ENCODE measurements at places on chromosomes 11 and 22. TPM values are rescaled to one million over a fixed set of nuclear protein-coding genes. Genes with fewer than 3 reads are reported as not detected.

GRCh38 chr11:77401486-77402217, 72.2 kb downstream of the PAK1 start:
- peaks cover 38% of the 10 kb centered on the region for H3K4me1 ChIP-seq
- H3K36me3 ChIP-seq, result peaks cover 9% of the 10 kb centered on the region
- H3K27ac ChIP-seq, result peak overlapping the region; percentile 93
- H3K27me3 ChIP-seq, result no peaks in the 10 kb centered on the region

DNA sequence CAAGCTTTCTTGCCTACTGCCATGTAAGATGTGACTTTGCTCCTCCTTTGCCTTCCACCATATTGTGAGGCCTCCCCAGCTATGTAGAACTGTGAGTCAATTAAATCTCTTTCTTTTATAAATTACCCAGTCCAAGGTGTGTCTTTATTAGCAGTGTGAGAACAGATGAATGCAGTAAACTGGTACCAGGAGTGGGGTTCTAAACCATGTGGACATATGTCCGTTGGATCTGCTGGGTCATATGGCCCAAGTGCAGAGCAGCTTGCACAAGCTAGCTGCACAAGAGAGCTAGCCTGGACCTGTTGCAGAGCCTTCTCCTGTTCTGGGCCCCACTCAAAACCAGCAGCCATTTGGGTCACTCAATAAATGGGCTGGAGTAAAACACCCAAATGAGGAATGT, 177.1 kb downstream of the HIPK3 start:
- H3K27me3 ChIP-seq, result peaks cover 3% of the 10 kb centered on the region
- DNase-seq, result no peak
- no peak overlapping the region for H3K27ac ChIP-seq
- H3K4me1 ChIP-seq, result no peaks in the 10 kb centered on the region
- no peak overlapping the region for H3K4me3 ChIP-seq
- H3K36me3 ChIP-seq, result peaks cover 27% of the 10 kb centered on the region

DNA sequence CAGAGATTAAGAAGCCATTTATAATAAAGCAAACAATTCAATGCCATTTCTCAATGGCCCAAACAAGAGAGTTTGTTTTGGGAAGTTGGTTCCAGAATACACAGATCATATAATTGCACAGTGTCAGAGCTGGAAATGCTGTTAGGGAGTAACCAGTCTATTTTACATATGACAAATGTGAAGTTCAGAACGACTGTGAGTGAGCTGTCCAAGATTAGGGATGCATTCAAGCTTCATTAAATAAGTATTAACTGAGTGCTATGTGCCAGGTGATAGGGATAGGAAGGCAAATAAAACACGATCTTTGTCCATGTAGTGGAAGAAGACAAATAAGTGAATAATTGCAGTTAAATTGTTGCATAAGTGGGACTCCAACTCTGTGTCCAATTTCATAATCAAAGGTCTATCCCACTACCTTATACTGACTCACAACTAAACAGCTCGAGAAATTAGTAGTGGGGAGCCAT, 33.1 kb upstream of the PICALM start:
- H3K27ac ChIP-seq, result no peak overlapping the region
- H3K4me3 ChIP-seq, result no peak overlapping the region
- H3K4me1 ChIP-seq, result no peaks in the 10 kb centered on the region
- H3K36me3 ChIP-seq, result no peaks in the 10 kb centered on the region
- H3K27me3 ChIP-seq, result no peaks in the 10 kb centered on the region

- H3K4me3 ChIP-seq, result no peak overlapping the region
- H3K27me3 ChIP-seq, result no peaks in the 10 kb centered on the region
- H3K27ac ChIP-seq, result no peak overlapping the region
- no peaks in the 10 kb centered on the region for H3K36me3 ChIP-seq
- no peak for DNase-seq
- peaks cover 12% of the 10 kb centered on the region for H3K4me1 ChIP-seq
These were observed 207.5 kb downstream of the ETS1 start for GRCh38 chr11:128379587-128380580.

DNA sequence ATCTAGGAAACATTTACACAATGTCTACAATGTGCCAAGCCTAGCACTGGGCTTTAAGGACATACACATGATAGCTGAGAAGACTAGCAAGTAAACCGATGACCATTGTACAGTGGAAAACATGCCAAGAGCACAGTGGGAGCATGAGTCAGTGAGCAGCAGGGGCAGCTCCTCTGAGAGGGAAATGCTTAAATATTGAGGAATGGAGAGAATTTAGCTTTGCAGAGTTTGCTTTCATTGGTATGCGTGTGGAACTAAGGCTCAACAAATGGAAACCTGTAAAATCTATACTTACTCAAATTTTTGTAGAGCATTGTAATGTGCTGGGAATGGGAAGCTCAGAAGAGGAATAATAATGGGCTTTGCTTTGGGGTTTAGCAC, 282.3 kb downstream of the ST3GAL4 start:
- no peaks in the 10 kb centered on the region for H3K27me3 ChIP-seq
- no peak for DNase-seq
- no peak overlapping the region for H3K27ac ChIP-seq
- no peaks in the 10 kb centered on the region for H3K36me3 ChIP-seq
- H3K4me3 ChIP-seq, result no peak overlapping the region

- H3K4me3 ChIP-seq, result peak overlapping the region; percentile 54
- DNase-seq, result peak; percentile 75
- no peaks in the 10 kb centered on the region for H3K27me3 ChIP-seq
These were observed 26.3 kb upstream of the SORL1-AS1 start for GRCh38 chr11:121478895-121479697.

DNA sequence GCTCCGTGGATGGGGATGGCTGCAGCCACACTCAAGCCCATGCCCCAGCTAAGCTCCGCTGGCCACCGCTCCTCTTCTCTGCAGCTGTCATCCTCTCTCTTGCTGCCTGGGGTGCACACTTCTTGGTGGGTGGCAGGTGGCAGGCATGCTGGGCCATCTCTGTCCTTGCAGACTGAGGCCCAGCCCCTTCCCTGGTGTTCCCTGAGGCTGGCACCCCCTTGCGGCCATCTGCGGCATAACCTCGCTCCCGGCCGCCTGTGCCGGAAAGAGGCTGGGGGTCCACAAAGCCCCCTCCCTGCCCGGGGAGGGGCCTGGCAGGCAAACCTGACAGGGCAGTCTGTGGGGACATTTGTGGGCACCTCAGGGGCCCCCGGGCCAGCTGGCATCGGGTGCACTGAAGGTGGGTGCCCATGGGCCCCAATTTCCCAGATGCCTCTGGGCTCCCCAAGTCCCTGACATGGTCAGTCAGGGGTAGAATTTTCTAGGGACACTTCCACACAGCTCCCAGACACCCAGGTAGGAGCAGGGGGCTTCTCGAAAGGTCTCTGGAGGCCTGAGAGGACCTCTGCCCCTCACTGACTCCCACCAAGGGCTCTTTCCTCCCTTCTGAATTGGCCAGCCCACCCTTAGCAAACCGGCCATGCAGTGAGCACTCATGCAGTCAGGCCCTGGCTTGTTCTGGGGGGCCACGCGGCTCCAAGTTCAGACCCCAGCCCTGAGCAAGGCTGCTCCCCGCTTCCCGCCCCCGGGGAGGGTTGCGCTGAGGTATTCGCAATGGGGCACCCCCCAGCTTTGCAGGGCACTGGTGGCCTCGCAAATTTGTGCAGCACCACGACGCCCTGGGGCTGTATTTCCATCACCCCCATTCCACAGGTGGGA, 23.5 kb upstream of the TH start:
- H3K4me1 ChIP-seq, result no peaks in the 10 kb centered on the region
- H3K27me3 ChIP-seq, result peaks cover 13% of the 10 kb centered on the region
- H3K4me3 ChIP-seq, result no peak overlapping the region
- H3K36me3 ChIP-seq, result no peaks in the 10 kb centered on the region
- DNase-seq, result peak; percentile 87
- no peak overlapping the region for H3K27ac ChIP-seq

DNA sequence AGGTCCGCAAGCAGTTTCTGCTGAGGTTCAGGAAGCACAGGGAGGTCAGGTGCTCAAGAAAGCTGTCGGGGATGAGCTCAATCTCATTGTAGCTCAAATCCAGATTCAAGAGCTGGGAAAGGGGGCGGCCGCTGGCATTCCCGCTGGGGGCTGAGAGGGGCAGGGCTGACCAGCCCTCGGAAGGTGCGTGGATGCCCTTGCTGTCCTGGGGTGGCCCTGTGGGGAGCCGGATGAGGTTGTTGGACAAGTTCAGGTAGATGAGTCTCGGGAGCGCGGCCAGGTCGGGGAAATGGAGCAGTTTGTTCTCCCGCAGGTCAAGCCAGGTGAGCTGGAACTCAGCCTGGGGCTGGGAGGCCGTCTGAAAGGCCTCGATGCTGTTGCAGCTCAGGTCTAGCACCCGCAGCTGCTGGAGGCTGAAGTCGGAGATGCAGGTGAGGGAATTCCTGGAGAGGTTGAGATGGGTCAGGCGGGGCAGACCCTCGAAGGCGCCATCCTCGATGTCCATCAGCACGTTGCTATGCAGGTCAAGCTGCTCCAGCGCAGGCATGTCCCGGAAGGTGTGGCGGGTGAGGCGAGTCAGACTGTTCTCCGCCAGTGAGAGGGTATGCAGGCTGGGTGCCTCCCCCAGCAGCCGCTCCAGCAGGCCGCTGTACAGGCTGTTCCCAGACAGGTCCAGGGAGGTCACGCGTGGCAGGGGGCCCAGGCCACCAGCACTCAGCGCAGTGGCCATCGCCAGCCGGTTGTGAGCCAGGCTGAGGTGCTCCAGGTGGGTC, 9.8 kb downstream of the LRRC32 start:
- no peak overlapping the region for H3K27ac ChIP-seq
- peaks cover 7% of the 10 kb centered on the region for H3K4me1 ChIP-seq

DNA sequence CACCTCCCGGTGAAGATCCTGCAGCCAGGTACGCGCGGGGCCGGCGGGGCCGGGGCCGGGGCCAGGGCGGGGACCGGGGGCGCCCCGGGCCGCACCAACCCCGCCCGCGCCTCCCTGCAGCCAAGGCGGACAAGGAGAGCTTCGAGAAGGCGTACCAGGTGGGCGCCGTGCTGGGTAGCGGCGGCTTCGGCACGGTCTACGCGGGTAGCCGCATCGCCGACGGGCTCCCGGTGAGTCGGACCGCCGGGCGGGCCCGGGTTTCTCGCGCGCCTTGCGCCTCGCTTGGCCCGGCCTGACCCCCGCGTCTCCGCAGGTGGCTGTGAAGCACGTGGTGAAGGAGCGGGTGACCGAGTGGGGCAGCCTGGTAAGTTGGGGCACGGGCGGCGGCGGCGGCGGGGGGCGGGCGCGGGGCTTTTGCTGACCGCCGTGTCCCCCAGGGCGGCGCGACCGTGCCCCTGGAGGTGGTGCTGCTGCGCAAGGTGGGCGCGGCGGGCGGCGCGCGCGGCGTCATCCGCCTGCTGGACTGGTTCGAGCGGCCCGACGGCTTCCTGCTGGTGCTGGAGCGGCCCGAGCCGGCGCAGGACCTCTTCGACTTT, 531 bp downstream of the PIM3 start:
- peak overlapping the region; percentile 81 for H3K4me3 ChIP-seq
- no peak overlapping the region for H3K27ac ChIP-seq
- H3K36me3 ChIP-seq, result peaks cover 7% of the 10 kb centered on the region
- peaks cover 5% of the 10 kb centered on the region for H3K4me1 ChIP-seq
- no peaks in the 10 kb centered on the region for H3K27me3 ChIP-seq

- no peaks in the 10 kb centered on the region for H3K36me3 ChIP-seq
- H3K4me3 ChIP-seq, result no peak overlapping the region
- peaks cover 100% of the 10 kb centered on the region for H3K27me3 ChIP-seq
- H3K27ac ChIP-seq, result no peak overlapping the region
- DNase-seq, result peak; percentile 57
These were observed 9.0 kb upstream of the VPREB1 start for GRCh38 chr22:22235558-22235957.

DNA sequence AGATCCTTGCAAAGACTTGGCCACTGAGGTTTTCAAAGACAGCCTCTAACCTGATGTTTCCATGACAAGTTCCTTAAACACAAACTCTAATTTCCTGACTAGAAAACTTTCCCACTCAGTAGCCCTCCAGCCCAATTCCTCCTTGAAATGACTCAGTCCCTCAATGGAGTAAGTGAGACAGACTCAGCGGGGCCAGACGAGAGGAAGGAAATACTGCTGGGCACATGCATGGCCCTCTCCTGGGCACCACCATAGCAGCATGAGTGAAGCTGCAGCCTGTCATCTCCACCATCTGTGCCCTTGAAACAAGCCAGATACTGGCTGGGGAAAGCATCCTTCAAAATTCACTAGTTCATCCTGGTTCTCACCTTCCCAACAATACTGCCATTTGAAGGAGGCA, 76.2 kb upstream of the GDPD4 start:
- no peaks in the 10 kb centered on the region for H3K27me3 ChIP-seq
- peaks cover 62% of the 10 kb centered on the region for H3K36me3 ChIP-seq
- H3K4me3 ChIP-seq, result no peak overlapping the region
- DNase-seq, result no peak

DNA sequence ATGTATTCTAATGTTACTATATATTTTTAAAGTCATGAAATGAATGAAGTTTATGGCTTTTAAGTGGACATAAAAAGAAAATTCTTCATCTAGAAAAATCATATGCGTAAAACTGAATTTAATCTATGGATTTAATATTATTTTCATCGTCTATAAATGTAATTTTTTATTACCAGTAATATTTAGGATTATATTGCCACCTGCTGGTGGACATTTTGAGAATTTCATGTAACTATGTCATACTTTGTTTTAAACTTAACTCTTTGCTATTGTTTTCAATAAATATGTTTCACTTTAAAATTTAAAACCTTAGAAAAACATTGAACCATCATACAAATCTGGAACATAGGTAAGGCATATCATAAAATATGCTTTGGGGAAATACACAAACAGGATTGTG, 66.5 kb upstream of the CEP126 start:
- no peaks in the 10 kb centered on the region for H3K4me1 ChIP-seq
- H3K27me3 ChIP-seq, result no peaks in the 10 kb centered on the region
- peaks cover 6% of the 10 kb centered on the region for H3K36me3 ChIP-seq
- H3K4me3 ChIP-seq, result no peak overlapping the region
- DNase-seq, result no peak

DNA sequence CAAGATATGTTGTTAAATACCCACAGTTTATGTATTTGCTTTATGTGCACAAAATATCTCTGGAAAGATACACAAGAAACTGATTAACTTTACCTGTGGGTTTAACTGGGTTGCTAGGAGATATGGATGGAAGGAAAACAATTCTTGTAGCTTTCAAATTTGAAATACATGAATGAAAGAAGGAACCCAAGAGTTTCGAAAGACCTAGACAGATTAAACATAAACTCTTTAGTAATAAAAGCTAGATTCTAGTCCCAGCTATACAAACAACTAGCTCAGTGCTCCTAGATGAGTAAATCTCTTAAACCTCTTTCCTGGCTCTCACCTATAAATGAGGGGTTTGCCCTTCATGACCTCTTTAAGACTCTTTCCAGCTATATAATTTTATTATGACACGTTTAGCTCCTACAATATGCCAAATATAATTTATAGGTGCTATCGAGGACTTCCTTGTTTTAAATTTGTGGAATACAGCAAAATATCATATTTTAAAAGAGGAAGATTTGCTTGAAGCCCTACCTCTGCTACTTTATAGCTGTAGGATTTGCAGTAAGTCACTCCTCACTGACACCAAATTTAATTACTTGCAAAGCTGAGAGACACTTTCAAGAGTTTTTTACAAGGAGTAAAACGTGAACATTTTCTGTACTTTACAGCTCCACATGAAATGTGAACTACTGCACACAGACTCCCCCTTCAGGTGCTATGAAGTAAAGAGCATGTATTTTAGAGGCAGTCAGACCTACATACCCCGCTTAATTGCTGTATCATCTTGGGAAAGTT, 50.7 kb downstream of the RRAS2 start:
- DNase-seq, result no peak
- H3K27me3 ChIP-seq, result no peaks in the 10 kb centered on the region
- H3K36me3 ChIP-seq, result no peaks in the 10 kb centered on the region
- H3K4me1 ChIP-seq, result peaks cover 52% of the 10 kb centered on the region
- peak overlapping the region; percentile 28 for H3K27ac ChIP-seq

Gene TRPC6
- 1.3 TPM for total RNA-seq

Gene MMP13
- total RNA-seq, result not detected

Gene PRODH
- 42.6 TPM for total RNA-seq

Gene NDUFS3
- total RNA-seq, result 140 TPM

Gene OR52I2
- not detected for total RNA-seq

Gene CSF2RB
- 0.07 TPM for total RNA-seq

All from WTC11 (cell line).